M059J (cell line): ENCODE measurements at places on chromosomes 1 and 21. TPM values are rescaled to one million over a fixed set of nuclear protein-coding genes. Genes with fewer than 3 reads are reported as not detected.
A peak's percentile ranks its signal among the peaks of the same experiment; 100 is the strongest.

DNA sequence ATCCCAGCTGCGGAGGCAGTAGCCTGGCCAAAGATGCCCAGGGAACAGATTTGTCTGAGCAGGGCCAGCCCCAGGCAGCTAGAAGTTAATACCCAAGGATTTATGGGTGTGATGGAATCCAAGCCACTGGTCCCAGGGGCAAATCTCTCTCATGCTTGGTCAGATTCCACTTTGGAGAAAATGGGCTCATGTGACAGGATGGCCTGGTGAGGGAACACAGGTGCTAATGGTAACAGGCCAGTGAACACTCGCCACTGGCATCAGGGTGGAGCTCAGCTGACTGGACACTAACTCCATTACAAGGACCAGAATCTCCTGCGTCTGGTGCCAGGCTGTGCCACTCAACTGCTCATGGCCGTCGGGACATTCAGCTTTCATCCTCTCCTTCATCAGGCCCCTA is 12.0 kb downstream of the MDM4 start:
- no peak for DNase-seq

- no peak for DNase-seq
Measured at GRCh38 chr1:91546301-91546581, 45.6 kb downstream of the CDC7 start.

DNA sequence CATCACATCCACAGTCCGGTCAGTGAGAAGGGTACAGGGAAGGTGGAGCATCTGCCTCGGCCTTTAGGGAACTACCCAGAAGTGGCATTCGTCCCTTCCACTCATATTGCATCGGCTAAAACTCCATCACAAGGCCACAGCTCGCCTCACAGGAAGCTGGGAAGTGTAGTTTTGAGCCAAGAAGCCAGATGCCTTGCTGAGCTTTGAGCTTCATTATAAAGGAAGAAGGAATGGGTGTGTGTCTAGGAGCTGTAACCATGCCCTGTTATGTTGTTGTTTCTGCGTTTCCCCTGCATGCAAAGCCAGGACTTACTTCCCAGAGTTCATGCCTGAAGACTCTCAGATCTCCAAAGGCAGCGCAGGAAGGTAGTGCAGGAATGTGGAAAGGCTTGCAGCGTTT is 61.1 kb downstream of the OPTC start:
- DNase-seq, result peak; percentile 38

GRCh38 chr1:183263886-183264602 is 78.0 kb downstream of the LAMC2 start:
- no peak for DNase-seq

DNA sequence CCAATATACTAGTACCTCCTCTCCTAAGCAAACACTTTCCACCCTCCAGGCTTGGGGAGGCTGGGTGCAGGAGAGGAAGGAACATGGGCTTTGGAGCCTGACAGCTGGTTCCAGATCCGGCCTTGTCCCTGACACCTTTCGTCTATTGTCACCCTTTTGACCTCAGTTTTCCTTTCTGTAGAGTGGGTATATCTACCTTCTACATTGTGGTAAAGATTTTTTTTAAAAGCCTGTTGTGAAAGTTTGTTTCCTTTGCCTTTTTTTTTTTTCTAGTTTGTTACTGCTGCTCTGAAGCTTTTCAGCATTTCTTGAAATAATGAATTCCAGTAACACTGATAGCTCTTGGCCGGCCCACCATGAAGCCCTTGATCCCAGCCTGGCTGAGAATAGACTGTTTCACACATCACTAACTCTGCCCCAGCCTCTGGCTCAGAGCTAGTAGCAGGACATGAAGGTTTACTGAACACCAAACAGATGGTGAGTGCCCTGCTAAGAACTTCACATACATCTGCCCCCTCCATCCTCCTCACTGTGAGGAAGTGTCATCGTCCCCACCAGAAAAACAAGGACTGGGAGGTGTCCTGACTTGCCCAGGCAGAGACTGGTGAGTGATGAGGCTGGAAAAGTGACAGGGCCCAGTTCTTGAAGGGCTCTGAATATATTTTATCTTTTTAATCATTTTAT is 33.0 kb upstream of the ID3 start:
- DNase-seq, result no peak

GRCh38 chr1:93093332-93094006 is 14.4 kb downstream of the MTF2 start:
- peak; percentile 20 for DNase-seq

- DNase-seq, result no peak
Measured at GRCh38 chr1:15051882-15052528, 101.5 kb upstream of the TMEM51 start.

DNA sequence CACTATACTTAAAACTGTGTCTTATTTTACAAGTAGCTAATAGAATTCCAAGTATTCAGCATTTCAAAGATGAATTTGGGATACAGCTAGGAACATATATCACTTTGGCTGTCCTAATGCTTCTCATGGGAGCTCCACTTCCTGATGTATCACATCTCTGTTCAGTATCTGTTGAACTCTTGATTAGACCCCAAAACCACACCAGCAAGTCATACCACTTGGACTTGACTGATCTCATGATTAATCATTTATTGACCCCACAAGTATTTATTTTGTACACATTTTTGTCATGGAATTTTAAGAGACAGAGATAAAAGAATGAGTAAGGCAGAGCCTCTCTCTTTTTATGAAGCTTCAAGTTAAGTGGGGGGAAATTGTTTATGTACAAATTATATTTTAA is 30.0 kb downstream of the TMPRSS15 start:
- no peak for DNase-seq

- DNase-seq, result peak; percentile 95
Measured at GRCh38 chr1:206001476-206001888, 1.7 kb downstream of the RAB7B start.

DNA sequence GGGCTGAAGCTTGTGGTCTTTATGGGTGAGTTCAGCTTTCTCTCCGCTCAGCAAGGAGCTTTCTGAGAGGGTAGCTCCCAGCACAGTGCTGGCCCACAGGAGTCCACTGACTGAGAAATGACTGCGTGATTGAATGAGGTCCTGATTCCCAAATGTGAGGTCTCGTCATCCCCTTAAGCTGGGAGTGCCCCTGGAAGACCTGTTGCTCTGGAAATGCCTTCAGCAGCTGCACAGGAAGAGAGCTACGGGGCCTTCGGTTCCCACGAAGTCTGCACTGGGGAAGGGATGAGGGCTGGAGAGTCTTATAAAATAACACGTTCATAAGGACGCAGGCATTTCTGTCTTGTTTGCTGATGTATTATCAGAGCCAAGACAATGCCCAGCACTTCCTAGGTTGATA is 14.0 kb downstream of the TNNT2 start:
- no peak for DNase-seq

DNA sequence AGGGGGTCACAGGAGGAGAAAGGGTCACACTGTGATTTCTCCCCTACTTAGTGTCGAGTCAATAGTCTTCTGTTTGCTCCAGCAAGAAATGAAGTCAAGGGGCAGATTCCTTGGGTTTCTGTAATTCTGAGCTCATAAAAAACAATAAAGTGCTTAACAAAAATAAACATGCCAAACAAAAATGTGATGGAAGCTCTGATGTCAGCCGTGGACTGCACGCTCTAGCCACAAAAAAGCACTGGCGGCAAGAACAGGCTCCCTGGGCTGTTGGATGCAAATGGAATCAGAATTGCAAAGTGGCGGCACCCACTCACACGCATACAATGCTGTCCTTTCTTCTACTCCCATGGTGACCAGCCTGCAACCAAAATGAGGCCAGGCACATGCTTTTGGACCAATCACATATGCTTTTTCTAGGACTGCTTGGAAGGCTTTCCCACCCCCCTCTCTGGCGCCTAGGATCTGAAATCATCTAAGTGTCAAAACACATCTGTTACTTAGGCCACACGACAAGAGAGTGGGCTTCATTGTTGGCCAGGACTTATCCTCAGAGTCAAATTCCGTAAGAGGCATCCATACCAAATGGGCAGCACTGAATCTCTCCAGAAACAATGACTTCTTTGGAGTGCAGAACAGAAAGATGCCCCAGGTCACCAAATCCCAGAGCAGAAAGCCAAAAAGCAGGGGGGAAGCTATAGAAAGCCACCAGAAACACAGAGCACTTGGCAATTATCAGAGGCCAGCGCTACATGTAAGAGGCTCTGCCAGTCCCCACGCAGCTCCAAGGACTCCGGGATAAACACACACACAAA is 9.2 kb downstream of the C1orf198 start:
- DNase-seq, result peak; percentile 95

DNA sequence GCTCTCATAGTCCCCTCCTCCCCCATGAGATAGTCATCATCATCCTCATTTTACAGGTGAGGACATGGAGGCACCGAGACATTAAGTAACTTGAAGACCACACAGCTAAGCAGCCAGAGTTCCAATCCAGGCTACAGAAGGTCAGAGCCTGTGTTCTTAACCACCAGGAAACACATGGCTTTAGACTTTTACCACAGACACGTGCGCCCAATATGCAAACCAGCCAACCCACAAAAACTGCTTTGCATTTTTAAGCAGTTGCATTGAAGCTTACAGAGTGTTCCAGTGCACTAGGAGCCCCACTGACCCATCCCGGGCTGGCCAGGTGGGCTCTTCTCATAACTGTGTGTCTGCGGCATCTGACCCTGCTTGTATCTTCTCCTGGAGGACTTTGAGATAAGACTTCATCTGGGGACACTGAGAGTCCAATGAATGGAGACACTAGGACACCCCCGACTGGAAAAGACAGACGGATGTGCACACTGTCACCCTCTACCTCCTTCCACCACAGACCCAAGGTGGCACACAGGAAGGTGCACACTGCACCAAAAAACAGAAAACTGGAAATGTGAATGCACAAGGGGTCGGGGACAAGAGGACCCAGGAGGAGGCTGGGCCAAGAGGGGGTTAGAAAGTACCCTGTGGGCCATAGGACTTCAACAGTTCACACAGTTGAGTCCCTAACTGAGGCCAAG is 56.4 kb downstream of the ETS2 start:
- peak; percentile 34 for DNase-seq

- DNase-seq, result peak; percentile 88
Measured at GRCh38 chr21:16239659-16240265, 510.0 kb downstream of the USP25 start.

DNA sequence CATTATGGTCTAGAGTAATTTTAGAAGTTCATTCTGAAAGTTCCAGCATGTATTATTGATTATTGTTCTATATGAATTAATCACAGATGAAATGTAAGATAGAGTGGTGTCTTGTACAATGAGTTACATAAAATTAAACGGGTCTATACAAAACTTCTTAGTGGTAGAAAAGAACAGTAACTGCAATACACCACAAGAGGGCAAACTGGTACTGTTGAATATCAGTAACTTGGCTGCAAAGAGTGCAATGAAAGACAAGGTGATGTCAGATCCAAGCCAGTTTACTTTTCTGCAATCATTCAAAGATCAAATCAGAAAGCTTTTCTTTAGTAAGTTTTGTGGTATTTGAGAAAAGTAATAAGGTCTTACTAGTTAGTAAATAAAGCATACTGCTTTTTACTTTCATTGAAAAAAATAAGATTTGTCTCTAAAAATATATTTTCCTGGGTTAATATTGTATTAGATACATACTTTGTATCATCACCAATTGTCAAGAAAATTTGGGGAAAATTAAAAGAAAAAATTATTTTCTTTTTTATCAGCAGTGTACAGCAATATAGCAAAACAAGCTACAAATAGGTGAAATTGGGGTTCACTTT is 66.4 kb upstream of the BTG3 start:
- peak; percentile 62 for DNase-seq

DNA sequence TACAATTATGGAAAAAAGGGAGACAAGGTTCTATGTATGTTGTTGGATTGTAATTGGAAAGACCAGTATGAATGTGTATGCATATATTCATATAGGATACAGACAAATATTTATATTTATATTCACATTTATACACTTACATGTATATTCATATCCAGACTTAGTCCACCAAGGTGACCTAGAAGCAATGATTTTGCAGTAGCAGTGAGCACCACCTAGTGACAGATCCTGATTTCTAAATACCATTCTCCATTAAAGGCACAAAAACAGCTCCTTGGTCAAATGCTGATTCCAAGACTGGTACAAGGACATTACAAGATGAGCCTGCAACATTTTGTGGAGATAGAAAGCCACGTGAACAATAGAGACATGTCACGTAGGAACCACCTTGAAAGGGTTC is 153.4 kb downstream of the SDCCAG8 start:
- peak; percentile 9 for DNase-seq

GRCh38 chr1:119743776-119744597 is 24.7 kb downstream of the HMGCS2 start:
- DNase-seq, result peak; percentile 72

The RGS13 gene
- 0.20 TPM in 1 of 2 replicates, not detected in the other for total RNA-seq

The LCE1C gene
- not detected in 2 replicates for total RNA-seq

The GREM2 gene
- 0.15 TPM in 1 of 2 replicates, not detected in the other for total RNA-seq

The LAPTM5 gene
- 3.4 and 4.1 TPM in 2 replicates for total RNA-seq

The SH2D1B gene
- total RNA-seq, result 0.05 and 0.71 TPM in 2 replicates

The KCNQ4 gene
- 0.05 TPM in 1 of 2 replicates, not detected in the other for total RNA-seq

The TAL1 gene
- not detected in 2 replicates for total RNA-seq

The SLFNL1 gene
- total RNA-seq, result 0.15 TPM in 1 of 2 replicates, not detected in the other
